ENCODE measurements at places on chromosomes 4 and X.

GRCh38 chrX:110396735-110397134 lies 38.1 kb downstream of the RTL9 start:
- no peak for DNase-seq

DNA sequence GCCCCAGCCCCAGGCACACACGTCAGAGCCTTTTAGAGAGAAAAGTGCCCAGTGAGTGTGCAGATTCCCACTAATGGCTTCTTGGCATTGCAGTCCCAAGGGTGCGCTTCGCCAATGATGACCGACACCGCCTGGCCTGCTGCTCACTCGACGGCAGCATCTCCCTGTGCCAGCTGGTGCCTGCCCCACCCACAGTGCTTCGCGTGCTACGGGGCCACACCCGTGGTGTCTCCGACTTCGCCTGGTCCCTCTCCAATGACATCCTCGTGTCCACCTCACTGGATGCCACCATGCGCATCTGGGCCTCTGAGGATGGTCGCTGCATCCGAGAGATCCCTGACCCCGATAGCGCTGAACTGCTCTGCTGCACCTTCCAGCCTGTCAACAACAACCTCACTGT lies 2.9 kb downstream of the WDR13 start:
- DNase-seq, result no peak

DNA sequence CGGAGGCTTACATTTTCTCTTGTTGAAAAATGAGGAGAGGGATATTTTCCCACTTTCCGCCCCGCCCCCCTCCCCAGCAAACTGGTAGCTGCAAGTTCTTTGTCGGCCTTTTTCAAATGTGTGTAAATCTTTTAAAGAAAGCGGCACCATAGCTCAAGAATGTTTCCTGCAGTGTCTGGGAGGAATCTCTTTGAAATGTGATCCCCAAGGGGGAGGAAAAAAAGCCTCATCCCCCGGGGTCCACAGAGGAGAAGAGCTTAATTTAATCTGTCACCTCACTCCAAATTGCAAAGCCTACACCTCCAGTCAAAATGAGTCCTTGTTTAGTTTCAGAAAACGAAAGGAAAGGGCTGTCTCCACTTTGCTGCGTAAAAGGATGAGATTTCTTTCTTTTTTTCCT lies 34.8 kb downstream of the ASMT start:
- DNase-seq, result no peak

DNA sequence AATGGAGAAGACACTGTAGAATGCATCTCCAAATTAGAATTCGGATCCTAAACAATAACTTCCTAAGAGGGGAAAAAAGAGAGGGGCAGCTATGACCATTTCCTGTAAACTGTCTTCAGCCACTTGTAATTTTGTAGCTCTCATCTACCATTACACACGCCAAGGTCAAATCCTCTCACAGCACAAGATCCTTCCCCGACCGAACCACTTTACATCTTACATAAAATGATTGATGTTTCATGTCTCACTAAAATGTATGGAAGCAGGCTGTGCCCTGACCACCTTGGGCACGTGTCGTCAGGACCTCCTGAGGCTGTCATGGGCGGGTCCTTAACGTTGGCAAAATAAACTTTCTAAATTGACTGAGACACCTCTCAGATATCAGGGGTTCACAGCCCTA lies 24.1 kb upstream of the PBDC1 start:
- DNase-seq, result peak; percentile 62

DNA sequence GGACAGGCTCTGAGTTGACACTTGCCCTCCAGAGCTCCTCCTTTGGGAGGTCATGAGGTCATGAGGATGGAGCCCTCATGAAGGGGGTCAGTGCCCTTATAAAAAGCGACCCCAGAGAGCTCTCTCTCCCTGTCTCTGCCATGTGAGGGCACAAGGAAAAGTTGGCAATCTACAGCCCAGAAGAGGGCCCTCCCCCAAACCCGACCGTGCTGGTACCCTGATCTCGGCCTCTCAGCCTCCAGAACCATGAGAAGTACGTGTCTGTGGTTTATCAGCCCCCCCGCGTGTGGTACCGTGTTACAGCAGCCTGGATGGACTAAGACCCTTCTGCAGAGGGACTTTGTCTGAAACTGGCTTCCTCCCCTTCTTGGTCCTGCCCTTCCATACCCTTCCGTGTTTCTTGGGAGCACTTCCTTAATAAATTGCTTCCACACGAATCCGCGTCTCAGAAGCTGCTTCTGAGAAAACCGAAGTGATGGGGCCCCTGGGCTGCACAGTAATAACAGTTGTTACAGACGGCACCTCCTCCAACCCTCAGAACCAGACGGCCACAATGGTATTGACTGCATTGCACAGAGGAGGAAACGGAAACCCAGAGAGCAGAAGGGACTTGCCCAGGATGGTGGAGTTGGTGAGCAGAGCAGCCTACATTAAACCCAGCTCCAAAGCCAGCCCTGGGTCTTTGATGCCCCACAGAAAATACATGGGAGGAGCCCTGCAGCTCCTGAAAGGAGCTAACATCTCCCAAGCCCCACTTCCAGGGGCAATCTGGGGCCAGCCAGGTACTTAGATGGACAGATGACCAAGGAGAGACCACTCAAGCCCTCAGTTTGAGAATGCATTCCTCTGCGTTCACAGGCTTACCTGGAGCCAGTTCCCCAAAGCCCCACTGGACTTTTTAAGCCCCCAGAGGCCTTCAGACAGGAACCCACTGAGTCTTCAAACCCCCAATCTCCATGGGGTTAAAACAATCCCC lies 242.7 kb downstream of the BCOR start:
- peak; percentile 60 for DNase-seq

All from naive B cell (primary cell).